ENCODE measurements at places on chromosomes 12 and 14. TPM values are rescaled to one million over a fixed set of nuclear protein-coding genes. Genes with fewer than 3 reads are reported as not detected.

Gene ZNF605
- 3.7 TPM for total RNA-seq

Gene ANO4
- total RNA-seq, result 0.16 TPM

Gene NEUROD4
- total RNA-seq, result not detected

Gene OTX2
- not detected for total RNA-seq

Gene SYT1
- total RNA-seq, result 12.0 TPM

Gene EID3
- total RNA-seq, result 1.4 TPM

Gene CPM
- 9.8 TPM for total RNA-seq

Gene ARHGAP9
- total RNA-seq, result not detected

Gene DGLUCY
- 24.1 TPM for total RNA-seq
